Gastroesophageal sphincter (tissue), 4 donors: ENCODE measurements at places on chromosomes 2 and 18.
A peak's percentile ranks its signal among the peaks of the same experiment; 100 is the strongest.

DNA sequence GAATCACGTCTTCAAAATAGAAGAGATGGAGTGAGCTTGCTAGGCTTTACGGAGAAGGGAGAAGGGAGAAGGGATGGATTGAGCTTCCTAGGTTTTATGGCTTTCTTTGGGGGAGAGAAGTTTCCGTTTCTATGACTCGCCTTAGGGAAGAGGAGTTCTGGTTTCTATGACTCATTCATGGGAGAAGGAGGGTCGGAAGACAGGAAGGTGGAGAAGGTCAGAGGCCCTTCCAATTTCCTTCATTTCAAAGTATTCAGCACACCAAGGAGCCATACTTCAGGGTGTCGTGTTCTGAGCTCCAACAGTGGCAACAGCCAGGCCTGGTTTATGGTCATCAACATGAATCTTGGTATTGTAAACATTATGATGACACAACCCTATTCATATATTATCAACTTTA lies 284.7 kb upstream of the VWC2L start:
- no peaks in the 10 kb centered on the region for H3K4me1 ChIP-seq
- H3K27ac ChIP-seq: no peak overlapping the region
- no peaks in the 10 kb centered on the region for H3K36me3 ChIP-seq
- no peak overlapping the region for H3K4me3 ChIP-seq

- no peak for ATAC-seq
- H3K27me3 ChIP-seq: no peaks in the 10 kb centered on the region
- no peaks in the 10 kb centered on the region for H3K4me1 ChIP-seq
- H3K36me3 ChIP-seq: no peaks in the 10 kb centered on the region
Observed at GRCh38 chr18:62505669-62506494, 16.9 kb upstream of the ZCCHC2 start.

DNA sequence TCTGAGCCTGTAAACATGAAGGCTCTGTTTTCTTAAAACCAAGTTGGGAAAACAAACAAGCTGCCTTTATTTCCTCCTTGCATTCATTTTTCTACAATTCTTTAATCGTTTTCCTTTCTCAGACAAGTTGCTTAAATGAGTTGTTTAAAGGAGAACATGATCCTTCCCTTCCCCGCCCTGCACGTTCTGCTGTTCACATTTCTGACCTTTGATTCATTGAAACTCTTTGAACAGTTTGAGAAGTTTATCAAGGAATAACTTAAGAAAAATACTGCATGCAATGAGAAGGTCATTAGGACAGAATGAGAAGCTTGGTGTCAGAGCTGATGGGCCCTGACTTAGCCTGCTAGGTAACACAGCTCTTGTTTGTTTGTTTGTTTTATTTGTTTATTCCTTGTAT lies 181.6 kb downstream of the PARD3B start:
- H3K4me3 ChIP-seq: no peak overlapping the region
- H3K27ac ChIP-seq: no peak overlapping the region
- H3K36me3 ChIP-seq: no peaks in the 10 kb centered on the region
- no peak for ATAC-seq
- H3K27me3 ChIP-seq: no peaks in the 10 kb centered on the region
- no peaks in the 10 kb centered on the region for H3K4me1 ChIP-seq

GRCh38 chr18:48186131-48186766 lies 222.9 kb downstream of the ZBTB7C start:
- H3K4me3 ChIP-seq: no peak overlapping the region
- ATAC-seq: peak; percentile 66
- no peaks in the 10 kb centered on the region for H3K27me3 ChIP-seq
- H3K4me1 ChIP-seq: peaks cover 18% of the 10 kb centered on the region
- H3K27ac ChIP-seq: no peak overlapping the region
- no peaks in the 10 kb centered on the region for H3K36me3 ChIP-seq

DNA sequence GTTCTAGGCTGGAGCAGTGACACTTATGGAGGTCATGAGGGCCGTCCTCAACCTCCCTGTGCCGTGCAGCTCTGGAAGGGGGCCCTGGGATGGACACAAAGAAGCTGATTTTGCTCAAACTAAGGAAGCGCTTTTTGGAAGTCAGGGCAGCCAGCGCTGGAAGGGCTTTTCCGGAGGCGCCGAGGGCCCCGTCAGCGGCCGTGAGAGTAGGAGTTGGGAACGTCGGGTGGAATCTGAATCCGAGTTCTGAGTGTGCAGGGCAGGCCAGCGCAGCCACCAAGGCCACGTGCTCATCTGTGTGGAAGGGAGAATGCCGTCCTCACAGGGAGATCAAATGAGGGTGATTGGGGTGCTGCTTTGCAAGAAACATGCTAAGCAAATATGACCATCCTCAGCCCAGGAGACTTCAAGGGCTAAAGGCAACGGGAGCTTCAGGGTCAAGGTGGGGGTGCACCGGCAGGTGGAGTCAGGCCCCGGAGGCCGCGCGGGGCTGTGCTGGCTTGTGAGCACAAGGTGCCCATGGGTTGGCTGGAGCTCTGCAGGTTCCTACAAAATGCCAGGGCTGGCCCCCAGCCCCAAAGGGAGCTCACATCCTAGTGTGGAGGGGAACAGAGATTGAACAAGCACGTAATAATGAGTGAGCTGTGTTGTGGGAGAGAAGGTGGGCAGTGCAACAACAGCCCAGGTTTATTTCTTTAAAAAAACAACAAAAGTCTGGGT lies 70.4 kb upstream of the HPCAL1 start:
- no peaks in the 10 kb centered on the region for H3K27me3 ChIP-seq
- H3K27ac ChIP-seq: no peak overlapping the region
- H3K36me3 ChIP-seq: no peaks in the 10 kb centered on the region
- no peak for ATAC-seq
- H3K4me1 ChIP-seq: no peaks in the 10 kb centered on the region
